ENCODE measurements at places on chromosomes 5 and 9. TPM values are rescaled to one million over a fixed set of nuclear protein-coding genes. Genes with fewer than 3 reads are reported as not detected.
A peak's percentile ranks its signal among the peaks of the same experiment; 100 is the strongest.

GRCh38 chr5:146390469-146390868 is 51.8 kb downstream of the POU4F3 start:
- no peak for DNase-seq

- DNase-seq: peak; percentile 84
Measured at GRCh38 chr9:136807281-136808074, at the start of gene RABL6. RABL6 (plus strand) TSS chr9:136807948; CDS start chr9:136808197, 249 bp downstream.

DNA sequence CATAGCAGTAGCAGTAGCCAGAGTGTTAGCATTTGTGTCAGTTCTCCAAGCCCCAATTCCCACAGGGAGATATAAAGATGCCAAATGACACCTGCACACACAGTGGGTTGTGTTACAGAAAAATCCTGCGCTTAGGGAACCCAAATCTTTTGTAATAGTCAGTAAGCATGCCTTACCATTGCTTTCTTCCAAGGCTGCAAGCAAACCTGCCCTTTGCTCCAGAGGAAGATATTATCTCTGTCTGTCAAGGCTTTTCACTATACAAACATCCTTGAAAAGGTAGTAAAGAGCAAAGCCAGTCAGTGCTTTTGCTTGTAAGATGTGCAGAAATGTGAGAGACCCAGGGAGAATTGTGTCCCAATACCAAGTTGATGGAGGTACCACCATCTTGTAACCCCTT is 2.9 kb downstream of the ANKDD1B start:
- DNase-seq: no peak

DNA sequence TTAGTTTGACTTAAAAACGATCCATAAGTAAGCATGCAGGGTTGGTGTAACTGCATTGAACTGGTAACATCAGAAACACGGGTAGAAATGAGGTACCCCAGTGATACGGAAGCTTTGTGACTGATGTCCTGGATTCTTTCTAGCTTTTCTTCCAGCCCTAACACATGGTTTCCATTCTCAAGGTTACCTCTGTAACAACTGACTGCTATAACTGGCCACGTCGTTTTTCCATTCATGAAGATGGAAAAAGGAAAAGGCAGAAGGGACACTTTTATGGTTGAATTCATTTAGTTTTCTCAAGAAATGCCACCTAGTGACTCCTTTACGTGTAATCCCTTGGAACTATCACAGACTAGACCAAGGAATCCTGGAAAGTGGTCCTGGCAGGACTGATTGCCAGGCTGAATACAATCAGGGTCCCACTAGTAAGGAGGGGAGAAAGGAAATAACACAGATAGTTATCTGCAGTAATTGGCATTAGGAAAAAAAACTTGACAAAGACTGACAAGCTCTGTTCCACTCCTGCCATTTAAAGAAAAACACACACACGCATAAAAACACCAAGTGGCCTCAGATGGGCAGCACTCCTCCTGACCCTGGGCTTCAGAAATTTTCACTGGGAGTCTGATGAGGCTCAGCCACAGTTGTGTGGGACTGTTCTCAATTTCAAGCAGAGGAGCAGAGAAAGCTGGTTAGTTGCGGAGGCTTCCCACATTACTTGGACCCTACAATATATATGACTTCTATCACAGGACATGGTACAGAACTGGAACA is 77.5 kb upstream of the ZNF169 start:
- DNase-seq: no peak

DNA sequence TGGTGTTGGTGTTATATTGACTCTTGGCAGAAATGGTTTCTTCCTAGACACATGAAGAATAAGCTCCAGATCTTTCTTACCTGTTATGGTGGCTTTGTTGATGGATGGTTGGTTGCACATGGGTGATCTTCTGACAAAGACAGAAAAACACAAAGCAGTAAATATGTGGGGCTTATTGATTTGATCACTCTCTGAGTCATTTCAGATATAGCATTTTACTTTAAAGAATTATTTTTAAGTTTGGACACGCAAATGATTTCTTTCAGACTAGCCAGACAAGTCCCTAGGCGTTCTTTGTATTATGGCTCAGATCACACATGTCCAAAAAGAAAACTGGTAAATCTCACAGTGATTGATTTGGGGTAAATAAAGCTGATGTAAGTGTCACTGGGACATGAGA is 597.6 kb downstream of the RAB3C start:
- DNase-seq: no peak

ZFP2 gene
- total RNA-seq: not detected
